ENCODE measurements at places on chromosomes 2 and 18.

- no peak for DNase-seq
Observed at GRCh38 chr18:49073437-49073836, 122.7 kb upstream of the SMAD7 start.

GRCh38 chr2:235832941-235833340 lies 335.2 kb downstream of the GBX2 start:
- DNase-seq = no peak

- DNase-seq = no peak
Observed at GRCh38 chr2:233440714-233441113, 86.4 kb downstream of the DGKD start.

DNA sequence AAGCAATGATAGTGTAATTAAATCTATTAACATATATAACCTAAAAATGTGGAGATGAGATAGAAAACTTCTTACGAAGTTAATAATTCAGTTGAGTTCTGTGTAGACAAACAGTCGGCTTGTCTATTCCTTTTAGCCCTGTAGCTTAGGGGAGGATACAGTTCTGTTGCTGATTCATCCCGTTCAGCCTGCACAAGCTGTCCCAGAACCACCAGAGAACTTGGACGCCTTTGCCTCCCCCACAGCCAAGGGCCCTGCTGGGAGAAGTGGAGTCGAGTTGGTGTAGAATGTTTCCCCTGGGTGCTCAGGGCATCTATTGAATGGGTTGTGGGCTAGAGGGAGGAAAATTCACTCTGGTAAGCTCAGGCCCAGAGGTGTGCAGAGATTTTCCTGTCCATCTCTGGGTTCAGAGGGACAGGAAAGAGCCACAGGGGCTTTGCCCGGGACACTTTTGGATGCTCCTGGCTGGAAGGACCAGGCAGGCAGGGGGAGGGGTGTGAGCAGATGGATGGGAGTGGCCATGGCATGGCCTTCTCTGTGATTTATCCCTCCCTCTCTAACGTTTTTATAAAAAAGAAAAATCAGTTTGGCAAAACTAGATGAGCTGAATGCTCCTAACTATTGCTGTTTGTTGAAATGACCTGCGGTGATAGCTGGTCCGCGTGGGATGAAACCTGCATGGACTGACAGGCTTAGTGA lies 42.8 kb upstream of the GALR1 start:
- DNase-seq = no peak

DNA sequence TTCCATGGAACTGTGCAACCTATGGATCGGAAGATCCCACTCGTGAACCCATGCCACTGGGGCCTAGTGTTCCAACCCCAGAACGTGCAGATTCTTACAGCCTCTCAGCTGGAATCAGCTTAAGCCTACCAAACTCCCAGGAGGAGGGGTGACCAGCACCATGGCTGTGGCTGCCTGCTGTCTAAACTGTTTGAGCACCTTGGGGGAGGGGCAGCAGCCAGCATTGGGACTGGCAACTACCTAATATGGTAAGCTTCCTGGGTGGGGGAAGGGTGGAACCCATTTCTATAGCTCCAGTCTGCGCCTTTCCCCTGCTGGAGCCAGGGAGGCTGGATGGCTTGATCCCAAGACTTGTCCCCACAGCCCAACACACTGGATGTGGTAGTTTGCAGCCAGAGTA lies 10.7 kb upstream of the POLE4 start:
- no peak for DNase-seq

GRCh38 chr2:232871835-232872736 lies 2.0 kb downstream of the SNORC start:
- no peak for DNase-seq

DNA sequence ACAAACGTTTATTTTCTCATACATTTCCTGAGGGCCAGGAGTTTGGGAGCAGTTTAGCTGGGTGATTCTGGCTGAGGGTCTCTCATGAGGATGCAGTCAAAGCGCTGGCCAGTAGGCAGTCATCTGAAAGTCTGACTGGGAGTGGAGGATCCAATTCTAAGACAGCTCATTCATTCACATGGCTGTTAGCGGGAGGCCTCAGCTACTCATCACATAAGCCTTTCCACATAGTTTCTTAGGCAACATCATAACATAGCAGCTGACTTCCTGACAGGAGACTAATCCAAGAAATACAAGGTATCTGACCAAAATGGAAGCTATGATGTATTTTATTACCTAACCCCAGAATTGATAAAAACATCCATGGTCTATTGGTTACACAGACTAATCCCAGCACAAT lies 2.9 kb upstream of the MRPL44 start:
- DNase-seq = no peak

- DNase-seq = no peak
Observed at GRCh38 chr2:142874293-142874814, 3.1 kb upstream of the KYNU start.

GRCh38 chr2:86413296-86414094 lies 27.7 kb upstream of the KDM3A start:
- DNase-seq = no peak

All from NAMALWA (cell line).